ENCODE measurements at places on chromosomes 2 and 18.

- DNase-seq, result no peak
Observed at GRCh38 chr2:200944467-200945394, 18.7 kb downstream of the ORC2 start.

DNA sequence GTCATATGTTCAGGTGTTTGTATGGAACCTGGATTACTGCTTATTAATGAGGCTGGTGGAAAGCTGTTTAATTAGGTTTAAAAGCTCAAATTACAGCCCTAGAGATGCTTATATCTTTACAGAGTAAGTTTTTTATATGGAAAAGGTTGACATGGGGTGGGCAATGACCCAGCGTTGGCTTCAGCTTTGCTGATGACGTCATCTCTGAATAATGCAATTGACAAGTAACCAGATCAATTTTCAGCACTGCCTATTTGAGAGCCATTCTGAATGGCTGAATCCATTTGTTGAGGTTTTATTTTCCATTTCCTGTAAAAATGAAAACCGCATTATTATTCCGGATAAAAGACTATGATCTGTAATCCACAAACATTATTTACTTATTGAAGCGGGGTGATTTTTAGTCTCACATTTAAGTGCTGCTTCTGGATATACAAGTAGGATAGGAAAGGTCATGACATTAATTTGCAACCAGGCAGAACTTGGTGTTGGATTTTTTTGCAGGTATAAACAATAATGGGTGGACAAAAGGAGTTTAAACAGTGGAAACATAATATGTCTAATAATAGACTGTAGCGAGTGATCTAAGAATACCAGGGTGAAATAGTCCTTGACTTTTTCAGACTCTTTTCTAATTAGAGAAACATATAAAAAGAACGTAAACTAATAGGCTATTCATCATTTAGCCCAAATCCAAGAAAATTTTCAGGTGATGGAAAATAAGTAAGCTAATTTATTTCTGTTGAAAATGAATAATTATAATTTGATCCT lies 2.7 kb downstream of the PPP1R1C start:
- peak; percentile 42 for DNase-seq

- DNase-seq, result no peak
Observed at GRCh38 chr2:108323619-108324018, 34.9 kb downstream of the SULT1C2 start.

DNA sequence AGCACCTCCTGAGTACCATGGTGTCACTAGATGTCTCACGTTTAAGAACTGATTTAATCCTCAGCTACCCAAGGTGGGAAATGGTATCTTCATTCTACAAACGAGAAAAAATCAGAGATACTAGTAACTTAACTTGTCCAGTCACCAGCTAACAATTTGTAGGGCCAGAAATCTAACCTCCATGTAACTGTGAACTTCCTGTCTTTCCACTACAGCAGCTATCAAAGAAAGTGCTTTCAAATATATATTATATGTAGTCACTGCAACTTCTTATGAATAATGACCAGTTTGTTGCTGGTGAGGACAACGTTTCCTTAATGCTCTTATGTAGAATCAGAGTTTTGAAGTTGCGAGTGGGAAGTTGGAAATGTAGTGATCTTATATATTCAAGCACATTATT lies 1.9 kb downstream of the REV1 start:
- DNase-seq, result no peak

DNA sequence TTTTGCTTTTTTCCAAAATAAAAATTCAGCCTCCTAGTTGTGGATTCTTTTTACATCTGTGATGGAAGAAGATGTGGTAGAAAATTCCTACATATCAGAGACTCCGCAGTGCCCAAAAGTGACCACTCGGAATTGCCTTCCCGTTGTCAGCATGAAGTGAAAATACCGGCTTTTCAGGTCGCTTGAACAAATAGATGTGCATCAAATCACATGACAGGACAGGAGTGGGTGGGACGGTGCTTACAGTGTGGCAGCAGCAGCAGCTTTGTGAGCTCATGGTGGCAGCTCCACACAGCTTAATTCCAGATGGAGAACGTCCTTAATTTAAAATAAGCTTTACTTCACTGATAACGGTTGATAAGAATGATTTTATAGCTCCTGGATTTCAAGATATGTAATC lies 20.3 kb downstream of the SALL3 start:
- DNase-seq, result no peak

- peak; percentile 29 for DNase-seq
Observed at GRCh38 chr2:202056611-202057010, 16.4 kb upstream of the KIAA2012 start.

- no peak for DNase-seq
Observed at GRCh38 chr2:161077367-161078210, 82.6 kb upstream of the TANK start.

GRCh38 chr2:96100893-96101304 lies 15.5 kb downstream of the ADRA2B start:
- no peak for DNase-seq

- peak; percentile 95 for DNase-seq
Observed at GRCh38 chr2:178008636-178009289, 63.8 kb downstream of the PDE11A start.

DNA sequence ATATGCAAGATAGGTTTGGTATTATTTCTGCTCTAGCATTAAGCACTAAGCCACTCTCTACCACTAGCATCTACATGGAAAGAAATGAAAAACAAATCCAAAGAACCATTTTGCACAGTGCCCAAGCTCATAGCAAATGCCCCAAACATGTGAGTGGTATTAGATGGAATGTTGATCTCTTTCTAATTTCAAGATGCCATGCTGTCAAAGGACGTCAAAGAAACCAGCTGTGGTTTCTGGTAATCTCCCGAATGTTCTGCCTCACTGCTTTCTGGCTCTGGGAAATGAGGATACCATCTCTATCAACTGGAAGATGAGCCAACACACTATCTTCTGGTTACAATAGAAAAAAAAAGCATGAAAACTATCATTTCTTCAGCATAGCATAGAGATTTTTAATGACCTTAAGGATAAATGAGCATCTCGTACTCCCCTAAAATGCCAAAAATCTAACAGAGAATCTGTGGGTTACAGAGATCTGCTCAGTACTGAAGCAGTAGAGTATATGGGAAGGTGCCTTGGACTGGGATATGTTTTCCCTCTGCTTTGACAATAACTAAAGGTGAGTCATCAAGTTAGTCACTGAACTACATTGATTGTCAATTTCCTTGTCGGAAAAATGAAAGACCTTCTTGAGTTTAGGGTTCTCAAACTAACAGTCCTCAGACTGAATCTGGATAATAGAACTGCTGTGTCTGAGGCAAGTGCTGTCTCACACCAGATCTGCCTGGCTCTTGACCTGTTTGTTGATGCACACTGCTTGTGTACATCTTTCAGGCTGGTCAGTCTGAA lies 244.8 kb upstream of the NCKAP5 start:
- DNase-seq, result no peak

DNA sequence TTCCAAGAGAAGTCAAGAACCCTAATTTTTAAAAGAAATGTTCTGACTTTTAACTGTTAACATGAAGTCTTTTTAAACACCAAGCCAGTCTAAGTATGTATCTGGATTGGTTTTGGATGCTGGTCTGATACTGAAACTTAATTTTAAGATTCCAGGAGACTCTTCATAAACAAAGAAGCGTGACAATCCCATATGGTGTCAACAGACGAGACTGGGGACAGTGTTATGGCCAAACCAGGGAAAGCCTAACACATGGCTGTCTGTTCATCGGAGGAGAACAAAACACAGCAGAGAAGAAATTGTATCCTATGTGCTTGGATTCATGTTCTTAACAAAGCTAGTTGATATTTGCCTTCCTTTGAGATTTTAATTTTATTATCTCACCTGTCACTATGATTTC lies 80.5 kb upstream of the UPP2 start:
- peak; percentile 15 for DNase-seq

DNA sequence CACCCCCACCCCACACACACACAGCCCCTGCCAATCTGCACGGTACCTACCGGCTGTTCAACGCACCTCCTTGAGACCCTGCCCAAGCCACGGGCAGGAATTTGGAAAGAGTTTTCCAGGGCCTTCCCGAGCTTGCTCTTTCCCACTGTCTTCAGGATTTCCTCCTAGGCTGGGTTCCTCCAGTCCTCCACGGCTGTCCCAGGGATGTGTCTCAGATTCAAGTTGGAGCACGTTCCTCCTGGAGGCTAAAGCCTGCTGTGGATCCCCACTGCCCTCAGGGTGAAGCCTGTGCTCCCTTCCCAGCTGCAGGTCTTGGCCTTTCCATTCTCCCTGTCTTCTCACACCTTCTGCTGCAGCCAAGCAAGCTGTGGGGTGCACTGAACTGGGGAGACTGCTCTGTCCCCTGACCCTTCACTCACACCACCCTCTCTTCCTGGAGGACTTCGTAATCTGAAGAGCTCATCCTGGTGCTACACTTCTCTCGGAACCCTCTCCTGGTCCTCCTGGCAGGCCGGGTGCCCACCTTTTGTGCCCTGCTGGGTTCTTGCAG lies 54.9 kb upstream of the HS6ST1 start:
- DNase-seq, result no peak

DNA sequence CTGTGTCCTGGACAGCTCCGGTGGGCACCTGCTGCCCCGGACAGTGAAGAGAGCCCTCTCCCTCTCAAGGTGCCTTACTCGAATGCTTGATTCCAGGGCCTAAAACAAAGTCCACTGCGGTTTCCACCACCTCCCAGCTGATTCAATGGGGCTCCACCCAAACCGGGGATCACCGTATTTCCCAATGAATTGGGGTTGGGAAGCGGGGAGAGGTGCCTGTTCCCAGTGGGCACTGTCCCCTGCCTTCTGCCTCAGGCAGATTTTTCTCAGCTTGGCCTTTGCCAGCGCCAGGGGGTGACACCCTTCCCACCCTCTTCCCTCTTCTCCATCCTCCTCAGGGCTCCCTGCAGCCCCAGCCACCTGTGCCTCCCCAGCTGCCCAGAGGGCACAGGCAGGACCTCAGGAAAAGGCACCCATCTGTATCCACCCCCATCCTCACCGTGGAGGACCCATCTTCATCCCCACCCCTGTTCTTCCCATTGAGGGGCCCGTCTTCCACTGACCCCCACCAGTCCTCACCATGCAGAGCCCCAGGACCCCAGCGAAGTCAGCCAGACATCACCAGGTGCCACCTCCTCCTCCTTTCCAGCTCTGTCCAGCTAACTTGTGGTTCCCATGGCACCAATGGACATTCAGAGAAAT lies 66.7 kb upstream of the HPCAL1 start:
- DNase-seq, result no peak

DNA sequence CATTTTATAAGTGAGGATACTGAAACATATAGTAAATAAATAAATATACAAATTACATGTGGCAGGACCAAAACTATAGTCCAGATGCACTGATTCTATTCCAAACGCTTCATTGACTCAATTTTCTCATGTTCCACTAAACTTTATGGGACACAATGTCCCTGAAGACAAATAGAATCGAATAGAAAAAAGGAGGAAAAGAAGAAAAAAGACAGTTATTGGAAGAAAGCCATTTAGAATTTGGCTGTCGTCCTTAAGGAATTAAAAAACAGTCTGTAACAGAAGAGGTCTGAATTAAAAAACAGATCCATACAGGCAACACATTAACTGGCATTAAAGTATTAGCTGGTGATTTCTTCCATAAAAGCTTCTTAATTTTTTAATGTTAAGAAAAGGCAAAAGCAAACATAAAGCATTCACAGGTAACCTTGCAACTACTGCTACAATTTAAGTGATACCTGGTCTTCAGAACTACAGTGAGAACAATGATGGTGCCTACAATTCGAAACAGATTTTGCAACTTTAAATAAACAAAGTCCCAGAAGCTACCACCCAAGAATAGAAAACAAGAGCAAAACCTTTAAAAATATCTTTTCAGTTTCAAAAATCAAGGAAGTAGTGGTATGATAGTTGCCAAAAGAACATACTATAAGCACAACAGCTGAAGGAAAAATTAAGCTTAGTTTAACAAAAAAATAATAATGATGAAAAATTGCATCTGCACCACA lies 17.4 kb upstream of the CHAC2 start:
- no peak for DNase-seq

DNA sequence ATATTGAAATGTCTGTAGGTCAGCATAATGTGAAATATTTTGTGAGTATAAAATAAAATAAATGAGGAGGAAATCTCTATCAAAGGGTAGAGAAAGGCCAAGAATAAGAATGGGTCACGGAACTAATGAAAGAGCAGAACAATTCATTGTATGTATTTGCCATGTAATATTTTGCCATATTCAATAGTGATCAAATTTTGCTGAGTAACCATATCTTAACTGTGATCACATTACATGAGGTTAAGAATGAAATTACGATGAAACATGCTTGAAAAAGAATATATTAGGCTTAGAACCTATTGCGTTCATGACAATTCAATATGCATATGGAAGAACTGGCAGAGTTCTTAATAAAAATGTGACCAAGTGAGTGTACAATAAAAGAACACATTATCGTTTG lies 437.2 kb upstream of the NRXN1 start:
- no peak for DNase-seq

- DNase-seq, result no peak
Observed at GRCh38 chr2:135991861-135992260, 6.4 kb upstream of the DARS1 start.

DNA sequence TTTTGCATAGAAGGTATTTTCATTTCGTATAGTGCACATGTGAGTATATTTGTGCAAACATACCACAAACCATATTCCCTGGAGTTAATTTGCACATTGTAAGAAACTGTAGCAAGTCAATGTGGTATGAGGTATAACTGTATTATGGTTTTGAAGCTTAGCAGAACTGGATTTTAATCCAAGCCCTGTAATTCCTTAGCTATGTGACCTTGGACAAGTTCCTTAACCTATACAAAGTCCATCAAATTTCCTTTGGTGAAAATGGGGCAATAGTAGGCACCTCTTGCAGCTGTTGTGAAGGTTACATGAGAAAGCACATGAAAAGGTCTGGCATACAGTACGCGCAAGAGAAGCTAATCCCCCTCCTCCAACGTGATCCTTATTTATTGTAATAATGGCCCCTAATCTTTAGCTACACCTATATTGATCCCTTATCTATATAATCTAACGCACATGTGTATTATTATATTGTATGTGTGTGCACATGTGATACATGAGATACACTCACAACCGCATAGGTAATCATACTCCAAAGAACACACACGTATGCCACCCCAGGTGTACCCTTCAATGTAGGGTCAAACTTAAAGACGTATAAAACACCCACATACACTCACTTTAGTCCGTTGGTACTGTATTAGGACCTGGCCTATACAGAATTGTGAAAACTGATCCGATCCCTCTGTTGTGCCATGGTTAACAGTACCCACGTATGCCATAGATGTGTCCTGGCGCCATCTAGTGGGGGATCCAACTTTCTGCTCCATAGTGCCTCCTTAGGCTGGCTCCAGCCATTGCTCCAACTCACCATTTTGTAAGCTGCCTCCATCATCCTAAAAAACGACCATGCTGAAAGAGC lies 402.9 kb upstream of the SLC14A2 start:
- DNase-seq, result peak; percentile 42

- DNase-seq, result peak; percentile 21
Observed at GRCh38 chr2:187003038-187003554, 154.1 kb upstream of the ZSWIM2 start.

- no peak for DNase-seq
Observed at GRCh38 chr2:69138793-69139459, 125.9 kb downstream of the ANTXR1 start.

DNA sequence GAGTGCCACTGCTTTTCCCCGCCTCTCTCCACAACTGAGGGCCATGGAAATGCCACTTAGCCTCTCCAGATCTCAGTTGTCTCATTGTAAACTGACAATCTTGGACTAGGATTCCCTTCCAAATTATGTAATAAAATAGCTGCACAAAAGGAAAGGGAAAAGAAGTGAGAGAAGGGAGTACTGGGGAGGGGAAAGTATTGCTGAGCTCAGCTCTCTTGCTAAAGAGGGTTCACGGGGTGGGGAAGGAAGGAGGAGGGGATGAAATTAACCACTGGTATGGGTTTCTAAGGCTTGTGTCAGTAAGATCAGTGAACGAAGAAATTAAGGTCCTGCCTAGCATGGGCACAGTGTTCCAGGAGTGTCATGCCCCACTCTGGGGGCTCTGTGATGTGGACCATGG lies 417.3 kb downstream of the TGIF1 start:
- no peak for DNase-seq
